ENCODE measurements at places on chromosomes 2 and 18.

- DNase-seq = no peak
Measured at GRCh38 chr18:60663060-60663989, 290.8 kb upstream of the MC4R start.

- no peak for DNase-seq
Measured at GRCh38 chr2:174729797-174730697, 34.2 kb downstream of the CHRNA1 start.

- no peak for DNase-seq
Measured at GRCh38 chr2:170073288-170073687, 104.7 kb upstream of the MYO3B start.

- no peak for DNase-seq
Measured at GRCh38 chr2:43100362-43100882, 126.0 kb downstream of the ZFP36L2 start.

DNA sequence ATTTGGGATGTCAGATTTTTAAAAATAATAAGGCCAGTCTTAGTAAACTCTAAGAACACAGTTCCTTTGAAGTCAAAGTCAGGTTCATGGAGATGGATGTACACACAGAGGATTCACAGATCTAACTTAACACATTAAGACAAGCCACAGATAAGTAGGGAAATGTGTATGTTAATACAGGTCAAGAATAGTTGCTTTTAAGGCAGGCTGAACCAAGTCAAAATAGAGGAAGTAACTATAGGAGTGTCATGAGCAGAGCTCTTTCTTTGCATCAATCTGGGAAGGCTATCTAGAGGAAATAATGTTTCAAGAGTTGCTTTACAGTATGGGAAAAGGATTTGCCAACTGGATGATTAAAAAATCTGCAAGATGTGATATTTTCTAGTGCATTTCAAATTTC, 128.0 kb upstream of the FBXO11 start:
- DNase-seq = no peak

DNA sequence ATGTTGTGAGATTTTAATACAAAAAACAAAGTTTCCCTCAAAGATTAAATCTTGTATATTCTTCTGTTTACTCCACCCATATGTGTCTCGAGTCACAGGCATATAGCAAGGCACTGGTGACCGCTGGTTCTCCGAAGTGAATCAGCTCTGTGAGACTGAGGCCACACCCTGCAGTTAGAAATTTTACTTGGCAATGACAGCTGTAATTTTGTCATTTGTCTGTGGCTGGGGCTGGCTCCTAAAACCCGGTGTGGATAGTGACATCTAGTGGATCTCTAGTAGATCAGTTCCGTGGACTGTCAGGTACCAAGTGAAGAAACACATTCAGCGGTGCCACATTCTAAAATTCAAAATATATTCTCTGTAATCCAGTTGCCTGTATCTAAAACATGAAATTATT, 278.0 kb downstream of the NEDD4L start:
- DNase-seq = peak; percentile 93

DNA sequence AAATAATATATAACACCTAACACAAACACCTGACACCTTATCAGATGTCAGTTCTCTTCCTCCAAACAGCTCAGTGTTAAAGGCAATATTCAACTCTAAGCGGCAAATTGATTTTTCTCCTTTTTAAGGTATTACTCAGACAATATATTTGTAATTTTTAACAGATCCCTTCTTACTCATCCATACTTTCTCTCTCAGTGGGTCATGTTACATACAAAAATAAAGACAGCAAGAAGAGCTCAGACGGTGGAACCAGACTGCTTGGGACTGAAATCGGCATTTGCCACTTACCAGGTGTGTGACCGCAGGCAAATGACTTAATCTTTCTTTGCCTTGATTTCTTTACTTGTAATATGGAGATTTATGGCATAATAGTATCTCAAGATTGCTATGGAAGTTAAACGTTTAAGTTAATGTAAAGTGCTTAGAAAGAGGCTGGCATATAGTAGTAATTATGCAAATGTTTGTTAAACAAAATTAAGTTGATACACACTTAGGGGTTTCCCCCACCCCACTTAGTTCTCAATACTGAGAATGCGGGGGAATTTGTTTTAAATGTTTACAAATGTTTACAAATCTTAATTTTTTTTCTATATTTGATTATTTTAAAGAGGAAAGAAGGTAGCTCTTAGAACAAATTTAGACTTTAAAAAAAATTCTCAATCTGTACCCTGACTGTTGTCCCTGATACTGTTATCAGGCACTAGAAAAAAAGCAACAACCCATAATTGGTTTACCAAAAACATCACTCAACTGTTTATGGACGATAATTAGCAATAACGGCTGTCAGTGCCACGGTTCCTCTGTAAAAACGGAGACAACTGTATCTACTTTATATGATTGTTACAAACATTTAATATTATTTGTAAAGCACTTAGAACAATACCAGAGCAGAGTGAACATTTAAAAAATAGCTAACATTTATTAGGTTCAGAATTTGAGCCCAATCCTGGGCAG, 25.6 kb downstream of the MAP3K2 start:
- DNase-seq = no peak

- no peak for DNase-seq
Measured at GRCh38 chr18:79940126-79940813, 11.2 kb downstream of the SLC66A2 start.

DNA sequence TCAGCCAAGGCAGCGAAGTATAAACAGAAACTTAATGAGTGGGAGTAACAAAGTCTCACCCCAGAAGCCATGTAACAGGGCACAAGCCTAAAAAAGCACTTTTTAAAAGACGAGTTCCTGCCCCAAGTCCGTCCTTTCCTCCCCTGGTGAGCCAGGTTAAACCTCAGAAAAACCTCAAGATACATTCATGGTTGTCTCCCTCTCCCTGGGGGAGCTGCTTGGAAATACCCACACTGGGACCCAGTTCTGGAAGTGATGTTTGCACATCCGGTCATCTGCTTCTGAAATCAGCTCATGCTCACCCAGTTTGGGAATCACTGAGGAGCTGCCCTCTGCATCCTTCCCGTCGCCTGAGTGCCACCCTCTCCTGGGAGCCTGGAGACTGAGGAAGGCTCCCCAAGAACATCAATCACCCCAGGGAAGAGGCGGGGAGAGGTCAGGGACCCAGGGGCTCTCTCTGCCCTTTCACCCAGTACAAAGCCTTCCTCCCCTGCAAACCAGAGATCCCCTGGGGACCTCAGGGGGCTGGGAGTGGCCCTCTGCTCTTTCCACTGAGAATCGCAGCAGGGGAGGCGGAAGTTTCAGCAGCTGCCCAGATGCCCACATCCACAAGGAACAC, 150.6 kb upstream of the AGAP1 start:
- no peak for DNase-seq

- no peak for DNase-seq
Measured at GRCh38 chr2:48272199-48272598, 257.8 kb upstream of the STON1 start.

GRCh38 chr2:240420206-240421104, 15.0 kb upstream of the GPC1 start:
- DNase-seq = no peak

DNA sequence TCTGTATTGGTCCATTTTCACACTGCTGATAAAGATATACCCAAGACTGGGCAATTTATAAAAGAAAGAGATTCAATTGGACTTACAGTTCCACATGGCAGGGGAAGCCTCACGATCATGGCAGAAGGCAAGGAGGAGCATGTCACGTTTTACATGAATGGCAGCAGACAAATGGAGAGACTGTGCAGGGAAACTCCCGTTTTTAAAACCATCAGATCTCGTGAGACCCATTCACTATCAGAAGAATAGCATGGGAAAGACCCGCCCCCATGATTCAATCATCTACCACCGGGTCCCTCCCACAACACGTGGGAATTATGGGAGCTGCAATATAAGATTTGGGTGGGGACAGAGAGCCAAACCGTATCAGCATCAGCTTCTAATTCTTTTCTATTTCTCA, 217.0 kb downstream of the ANAPC1 start:
- DNase-seq = peak; percentile 9

- DNase-seq = no peak
Measured at GRCh38 chr2:53609551-53609950, 158.1 kb upstream of the CHAC2 start.

DNA sequence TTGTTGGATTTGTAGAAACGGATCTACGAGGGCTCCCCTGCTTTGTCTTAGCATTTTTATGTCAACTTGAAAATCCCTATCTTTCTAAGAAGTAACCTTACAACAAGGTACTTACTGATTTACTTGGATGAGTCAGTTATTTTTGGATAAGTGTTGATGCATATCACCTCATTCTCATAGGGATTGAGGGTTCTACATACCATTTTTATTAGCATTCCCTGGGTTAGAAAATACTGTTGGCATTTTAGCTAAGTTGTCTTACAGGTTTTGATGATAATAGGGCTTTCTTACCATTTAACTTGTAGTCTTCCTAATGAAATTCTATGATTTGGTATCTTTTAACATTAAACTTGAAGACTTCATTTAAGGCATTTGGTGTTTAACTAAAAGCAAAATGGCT, 125.2 kb downstream of the UBE2E3 start:
- DNase-seq = no peak

GRCh38 chr2:232235716-232236115, 142.8 kb upstream of the ALPP start:
- DNase-seq = no peak

DNA sequence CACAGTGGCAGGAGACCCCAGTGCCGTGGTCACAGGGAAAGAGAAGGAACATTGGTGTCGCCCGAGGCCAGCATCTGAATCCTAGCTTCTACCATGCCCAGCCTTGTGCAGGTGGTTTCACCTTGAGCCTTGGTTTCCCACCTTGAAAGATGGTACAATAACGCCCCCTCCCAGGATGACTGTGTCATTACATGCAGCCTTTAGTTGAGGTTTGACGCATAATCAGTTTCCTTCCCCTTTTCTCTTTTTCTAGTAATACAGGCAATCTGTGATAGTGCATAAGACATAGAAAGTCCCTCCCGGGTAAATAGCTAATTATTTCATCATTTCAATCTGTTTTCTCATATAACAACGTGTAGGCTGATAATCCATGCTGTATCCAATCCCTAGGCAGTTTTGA, 29.8 kb upstream of the ZNF407 start:
- DNase-seq = no peak
